ENCODE measurements at places on chromosomes 6 and 20.

DNA sequence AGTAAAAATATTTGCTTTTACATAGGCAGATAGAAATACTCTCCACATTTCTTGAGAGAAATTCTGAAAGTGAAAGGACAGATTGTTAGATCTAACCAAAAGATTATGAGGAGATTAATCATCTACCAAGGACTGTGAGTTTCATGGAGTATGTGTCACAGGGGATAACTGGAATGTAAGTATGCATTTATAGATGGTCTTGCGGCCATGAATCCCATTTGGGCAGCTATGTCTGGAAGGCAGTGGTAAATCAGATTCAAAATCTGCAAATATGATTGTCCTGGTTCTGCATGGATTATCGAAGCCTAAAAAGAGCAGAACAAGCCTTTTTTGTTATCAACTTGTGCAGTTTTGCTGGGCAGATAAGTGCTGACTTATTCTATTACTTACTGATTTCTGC is 293.8 kb downstream of the RFPL4B start:
- no peak for DNase-seq

GRCh38 chr6:70131528-70131927 is 171.4 kb downstream of the COL9A1 start:
- no peak for DNase-seq

DNA sequence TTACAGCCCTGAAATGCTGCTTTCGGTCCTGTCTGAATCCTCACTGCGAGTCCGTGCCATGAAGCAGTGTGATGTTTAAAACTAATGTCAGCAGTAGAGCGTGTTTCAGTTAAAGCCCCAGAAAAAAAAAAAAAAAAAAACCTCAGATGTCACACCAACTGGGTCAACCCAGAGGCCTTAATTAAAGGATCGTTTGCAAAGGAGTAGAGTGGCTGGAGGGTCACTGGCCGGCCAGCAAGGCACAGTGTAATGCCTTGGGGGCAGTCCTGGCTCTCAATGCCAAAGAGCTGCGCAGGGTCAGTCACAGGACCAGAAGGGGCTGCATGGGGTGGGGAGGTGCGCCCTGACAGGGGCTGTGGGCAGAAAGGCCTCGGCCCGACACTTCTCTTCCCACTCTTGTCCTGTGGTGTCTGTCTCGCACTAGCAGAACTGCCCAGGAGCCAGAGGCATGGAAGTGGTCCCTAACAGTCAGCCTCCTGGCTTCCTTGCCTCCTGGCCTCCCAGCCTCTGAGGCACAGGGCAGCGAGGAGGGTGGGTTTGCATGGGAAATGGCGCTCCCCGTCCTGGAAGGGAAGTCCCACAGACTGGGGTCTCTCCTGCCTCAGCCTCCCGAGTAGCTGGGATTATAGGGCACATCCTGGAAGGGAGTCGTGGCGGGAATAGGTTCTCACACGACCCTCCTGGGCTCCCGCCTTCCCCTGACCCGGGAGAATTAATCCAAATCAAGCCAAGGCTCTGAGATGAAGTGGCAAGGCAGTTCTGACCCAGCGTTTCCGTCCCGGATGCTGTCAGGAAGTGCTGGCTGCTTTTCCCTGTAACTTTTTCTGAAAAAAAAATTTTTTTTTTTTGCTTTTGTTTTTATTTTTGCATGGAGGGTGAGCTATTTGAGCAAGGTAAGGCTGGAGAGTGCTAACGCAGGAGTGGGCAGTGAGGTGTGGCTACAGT is 53.7 kb upstream of the MPC1 start:
- peak; percentile 75 for DNase-seq

- DNase-seq, result no peak
Measured at GRCh38 chr20:12252793-12253192, 335.1 kb downstream of the BTBD3 start.

DNA sequence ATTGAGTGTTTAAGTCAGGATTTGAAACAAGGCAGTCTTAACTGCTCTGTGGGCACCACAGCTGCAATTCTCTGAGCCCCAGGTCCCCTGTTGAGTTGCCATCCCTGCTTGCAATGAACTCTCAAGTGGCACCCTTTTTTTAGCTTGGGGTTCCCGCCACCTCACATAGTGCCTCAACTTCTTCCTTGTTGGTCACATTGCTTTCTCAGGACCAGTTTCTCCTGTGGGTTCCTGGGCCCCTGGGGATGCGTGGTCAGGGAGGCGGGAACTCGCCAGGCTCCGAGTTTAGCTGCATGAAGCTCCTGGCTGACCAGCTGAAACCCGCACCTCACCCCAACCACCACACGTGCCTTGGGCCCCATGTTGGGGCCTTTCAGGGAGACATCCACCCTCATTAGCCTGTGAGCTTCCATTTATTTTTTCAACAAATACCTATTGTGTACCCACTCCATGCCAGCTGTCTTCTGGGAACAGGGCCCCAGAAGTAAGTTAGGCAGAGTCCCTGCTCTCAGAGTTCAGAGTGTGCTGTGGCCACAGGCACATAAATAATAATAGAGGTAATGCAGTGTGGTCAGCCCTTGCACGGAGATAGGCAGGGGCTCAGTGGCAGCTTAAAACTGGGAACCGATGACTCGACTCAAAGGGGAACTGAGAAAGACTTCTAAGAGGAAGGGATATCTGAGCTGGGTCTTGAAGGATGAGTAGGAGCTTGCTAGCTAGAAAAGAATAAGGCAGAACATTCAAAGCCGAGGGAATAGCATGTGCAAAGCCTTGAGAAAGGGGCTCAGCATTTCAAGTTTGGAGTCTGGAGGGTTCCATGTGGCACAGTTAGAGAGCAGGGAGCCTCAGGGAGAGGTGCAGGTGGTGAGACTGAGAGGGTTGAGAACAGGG is 33.9 kb upstream of the FAM83D start:
- DNase-seq, result no peak

DNA sequence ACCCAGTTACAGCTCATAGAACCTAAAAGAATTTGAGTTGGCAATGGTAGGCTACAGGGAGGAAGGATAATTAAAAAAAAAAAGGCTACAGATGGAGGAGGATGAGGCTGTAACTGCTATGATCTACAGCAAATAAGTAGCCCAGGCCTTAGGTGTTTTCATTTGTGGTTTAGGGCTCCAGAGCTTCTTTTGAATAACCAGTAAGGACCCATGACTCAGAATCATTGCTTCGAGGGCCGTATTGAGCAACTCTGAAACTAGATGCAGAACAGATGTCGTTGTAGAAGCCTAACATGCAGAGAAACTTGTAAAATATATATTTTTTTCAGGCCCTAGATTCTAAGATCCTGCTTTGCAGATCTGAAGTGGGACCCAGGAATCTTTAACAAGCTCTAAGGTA is 19.0 kb upstream of the ASIP start:
- DNase-seq, result peak; percentile 45
